ENCODE measurements at places on chromosomes 7 and 10. TPM values are rescaled to one million over a fixed set of nuclear protein-coding genes. Genes with fewer than 3 reads are reported as not detected.

DNA sequence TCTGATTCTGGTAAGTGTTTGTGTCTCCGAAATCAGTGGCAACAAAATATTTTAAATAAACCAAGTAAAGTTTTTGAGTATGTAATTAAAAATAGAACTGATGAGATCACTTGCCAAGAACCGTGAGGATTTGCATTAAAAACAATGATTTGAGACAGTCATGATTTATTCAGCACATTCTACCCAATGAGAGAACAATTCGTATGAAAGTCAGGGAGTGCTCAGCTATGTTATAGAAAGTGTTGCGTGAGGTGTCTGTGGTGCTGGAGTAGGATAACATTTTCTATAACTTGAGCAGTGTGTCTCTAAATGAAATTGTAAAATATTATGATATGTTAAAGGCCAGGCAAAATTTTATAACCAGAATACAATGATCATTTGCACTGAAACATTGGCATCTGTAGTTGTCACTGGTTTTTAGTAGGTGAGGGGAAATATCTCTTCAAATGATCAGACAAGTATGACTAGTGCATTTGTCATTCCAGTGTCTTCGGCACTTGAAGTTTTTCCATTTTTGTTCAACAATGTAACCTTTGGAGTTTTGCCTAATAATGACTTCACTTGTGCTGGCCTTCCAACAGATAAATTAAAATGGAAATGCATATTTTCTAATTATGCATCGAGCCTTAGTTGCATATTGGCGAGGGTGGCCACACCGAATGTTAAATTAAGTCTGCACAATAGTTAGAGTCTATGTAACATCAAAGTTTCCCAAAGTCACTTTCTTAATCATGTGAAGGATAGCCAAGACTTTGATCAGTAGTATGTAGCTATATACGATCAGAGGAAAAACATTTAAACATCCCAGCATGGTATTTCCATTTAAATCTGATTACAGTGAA lies 335.9 kb downstream of the GFRA1 start:
- no peaks in the 10 kb centered on the region for H3K36me3 ChIP-seq
- H3K27me3 ChIP-seq = no peaks in the 10 kb centered on the region
- no peak overlapping the region for H3K4me3 ChIP-seq

GRCh38 chr10:27625452-27626211 lies 120.0 kb downstream of the MKX start:
- no peaks in the 10 kb centered on the region for H3K4me1 ChIP-seq
- no peak for DNase-seq
- no peaks in the 10 kb centered on the region for H3K36me3 ChIP-seq
- no peaks in the 10 kb centered on the region for H3K27me3 ChIP-seq

ADRB1 gene
- 0.99 TPM for total RNA-seq

ELN gene
- 24.6 TPM for total RNA-seq

DNA sequence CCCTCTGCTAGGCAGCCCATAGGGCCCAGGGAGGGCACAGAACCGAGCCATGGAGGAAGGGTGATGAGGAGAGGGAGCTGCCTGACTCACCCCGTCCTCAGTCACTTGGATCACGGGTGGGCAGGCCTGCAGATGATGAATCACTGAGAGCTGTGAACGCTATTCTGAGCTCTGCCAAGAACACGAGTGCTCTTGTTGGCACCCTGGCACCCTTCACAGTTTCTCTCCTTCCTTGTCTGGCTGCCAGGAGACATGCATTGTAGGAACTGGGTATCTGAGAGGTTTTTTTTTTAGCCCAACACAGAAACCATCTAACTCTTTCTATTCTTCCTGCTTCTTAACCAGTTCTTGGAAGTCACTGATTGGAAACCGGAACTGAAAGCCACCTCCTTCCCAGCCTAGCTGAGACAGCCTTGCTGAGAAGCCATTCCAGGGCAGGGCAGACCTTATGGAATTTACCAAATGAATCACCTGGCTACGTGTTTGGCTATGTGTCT lies 82.1 kb downstream of the SLC37A3 start:
- H3K27me3 ChIP-seq = no peaks in the 10 kb centered on the region
- H3K36me3 ChIP-seq = no peaks in the 10 kb centered on the region
- H3K4me1 ChIP-seq = peaks cover 10% of the 10 kb centered on the region
- H3K4me3 ChIP-seq = no peak overlapping the region
- DNase-seq = peak; percentile 68

Measured in testis (tissue), 5 donors.